ENCODE measurements at places on chromosomes 1 and 21.

DNA sequence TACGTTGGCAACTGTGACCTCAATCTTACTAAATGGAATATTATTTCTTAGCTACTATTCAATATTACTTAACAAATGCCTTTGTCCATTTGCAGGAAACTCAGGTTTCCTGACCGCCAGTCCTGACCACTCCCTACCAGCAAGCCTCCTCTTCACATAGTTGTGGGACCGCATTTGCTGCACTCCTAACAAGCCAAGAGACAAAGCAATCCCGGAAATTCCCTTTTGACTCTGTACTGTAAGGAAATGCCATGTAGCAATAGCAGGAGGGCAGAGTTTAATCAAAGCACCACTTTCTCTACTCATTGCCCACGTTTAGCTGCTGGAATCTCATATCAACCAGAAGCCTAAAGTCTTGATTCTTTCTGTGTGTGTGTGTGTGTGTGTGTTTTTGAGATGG, 28.1 kb upstream of the ACBD6 start:
- no peak for DNase-seq

GRCh38 chr1:18793164-18793563, 66.3 kb downstream of the TAS1R2 start:
- DNase-seq: no peak

DNA sequence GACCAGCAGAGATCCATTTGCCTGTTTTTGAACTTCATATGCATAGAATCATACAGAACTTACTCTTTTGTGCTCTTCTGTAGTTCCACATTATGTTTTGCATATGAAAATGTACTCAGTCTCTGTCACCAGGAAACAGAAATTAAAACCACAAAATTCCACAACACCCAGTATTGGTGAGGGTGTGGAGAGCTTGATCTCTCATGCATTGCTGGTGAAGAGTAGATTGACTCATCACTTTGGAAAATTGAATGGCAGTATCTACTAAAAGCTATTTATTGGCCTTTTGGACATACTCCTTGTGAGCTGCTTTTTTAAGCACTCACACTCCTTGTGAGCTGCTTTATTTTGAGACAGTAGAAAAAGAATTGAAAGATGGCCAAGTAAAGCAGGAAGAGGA, 43.3 kb downstream of the VTCN1 start:
- no peak for DNase-seq

GRCh38 chr1:58064166-58064565, 482.4 kb downstream of the OMA1 start:
- no peak for DNase-seq

- no peak for DNase-seq
Measured at GRCh38 chr1:209823143-209824041, 4.4 kb upstream of the UTP25 start.
